Natural killer cell treated with Interleukin-12 subunit alpha and Interleukin-12 subunit beta and Interleukin-15 and Interleukin-18, amount 100 ng/mL, for 72 hours (primary cell): ENCODE measurements at places on chromosomes 11 and 22.

DNA sequence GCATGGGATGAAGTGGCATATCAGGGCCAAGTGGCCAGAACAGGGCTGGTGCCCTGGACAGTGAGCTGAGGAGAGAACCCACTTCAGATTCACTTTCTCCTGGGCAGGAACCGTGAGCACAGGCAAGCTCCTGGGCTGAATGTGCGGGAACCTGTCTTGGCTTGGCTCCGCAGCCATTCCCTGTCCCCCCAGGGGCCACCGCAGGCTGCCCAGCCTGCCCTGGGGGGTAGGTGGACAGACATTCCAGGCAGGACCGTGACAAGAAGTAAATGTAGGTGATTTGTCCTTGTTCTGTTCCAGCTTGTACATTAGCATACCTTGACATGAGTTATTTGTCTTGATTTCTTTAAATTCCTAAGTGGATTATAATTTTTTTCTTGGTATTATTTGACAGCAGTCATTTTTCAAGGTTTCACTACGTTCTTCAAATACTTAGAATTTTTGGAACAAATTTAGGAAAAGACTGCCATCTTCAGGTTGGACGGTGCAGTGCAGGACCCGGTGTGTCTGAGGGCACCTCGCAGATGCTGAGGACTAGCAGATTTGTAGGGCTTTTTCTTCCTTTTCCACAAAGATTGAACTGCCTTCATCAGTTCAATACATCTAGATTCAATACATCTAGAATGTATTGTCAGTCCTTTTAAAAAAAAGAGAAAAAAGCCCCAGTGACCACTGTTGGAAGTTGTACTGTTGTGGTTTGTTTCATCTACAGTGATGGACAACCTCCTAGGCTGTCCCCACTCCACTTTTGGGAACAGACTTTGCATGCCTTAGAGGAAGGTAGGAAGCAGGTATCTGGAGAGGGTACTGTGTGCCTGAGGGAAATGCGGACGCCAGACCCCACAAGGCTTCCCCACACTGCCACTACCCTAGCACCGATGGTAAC, 115.1 kb upstream of the RASSF10 start:
- DNase-seq, result no peak
- no peaks in the 10 kb centered on the region for H3K4me1 ChIP-seq
- H3K27ac ChIP-seq, result no peak overlapping the region
- H3K27me3 ChIP-seq, result peaks cover 11% of the 10 kb centered on the region
- no peak overlapping the region for H3K4me3 ChIP-seq
- no peaks in the 10 kb centered on the region for H3K36me3 ChIP-seq

DNA sequence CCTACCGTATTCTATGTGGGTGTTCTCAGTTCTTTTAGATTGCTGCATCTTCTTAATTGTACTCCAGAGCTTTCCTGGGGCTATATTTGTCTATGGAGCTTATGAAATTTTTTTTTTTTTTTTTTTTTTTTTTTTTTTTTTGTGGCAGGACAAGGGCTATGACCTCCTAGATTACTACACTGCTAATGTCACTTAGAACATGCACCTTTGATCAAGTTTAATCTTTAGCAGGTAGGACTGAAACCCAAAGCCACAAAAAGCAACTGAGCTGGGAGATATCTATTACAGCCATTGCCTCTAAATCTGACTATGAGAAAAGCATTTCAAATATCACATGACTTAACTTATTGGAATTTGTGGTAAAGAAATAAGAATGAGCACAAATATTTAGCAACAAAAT, 21.7 kb upstream of the ABTB2 start:
- no peak overlapping the region for H3K27ac ChIP-seq
- no peaks in the 10 kb centered on the region for H3K4me1 ChIP-seq
- peaks cover 13% of the 10 kb centered on the region for H3K27me3 ChIP-seq

GRCh38 chr22:43060183-43060582, 29.0 kb downstream of the TTLL1 start:
- H3K36me3 ChIP-seq, result no peaks in the 10 kb centered on the region
- H3K4me3 ChIP-seq, result no peak overlapping the region
- no peak for DNase-seq
- no peak overlapping the region for H3K27ac ChIP-seq

DNA sequence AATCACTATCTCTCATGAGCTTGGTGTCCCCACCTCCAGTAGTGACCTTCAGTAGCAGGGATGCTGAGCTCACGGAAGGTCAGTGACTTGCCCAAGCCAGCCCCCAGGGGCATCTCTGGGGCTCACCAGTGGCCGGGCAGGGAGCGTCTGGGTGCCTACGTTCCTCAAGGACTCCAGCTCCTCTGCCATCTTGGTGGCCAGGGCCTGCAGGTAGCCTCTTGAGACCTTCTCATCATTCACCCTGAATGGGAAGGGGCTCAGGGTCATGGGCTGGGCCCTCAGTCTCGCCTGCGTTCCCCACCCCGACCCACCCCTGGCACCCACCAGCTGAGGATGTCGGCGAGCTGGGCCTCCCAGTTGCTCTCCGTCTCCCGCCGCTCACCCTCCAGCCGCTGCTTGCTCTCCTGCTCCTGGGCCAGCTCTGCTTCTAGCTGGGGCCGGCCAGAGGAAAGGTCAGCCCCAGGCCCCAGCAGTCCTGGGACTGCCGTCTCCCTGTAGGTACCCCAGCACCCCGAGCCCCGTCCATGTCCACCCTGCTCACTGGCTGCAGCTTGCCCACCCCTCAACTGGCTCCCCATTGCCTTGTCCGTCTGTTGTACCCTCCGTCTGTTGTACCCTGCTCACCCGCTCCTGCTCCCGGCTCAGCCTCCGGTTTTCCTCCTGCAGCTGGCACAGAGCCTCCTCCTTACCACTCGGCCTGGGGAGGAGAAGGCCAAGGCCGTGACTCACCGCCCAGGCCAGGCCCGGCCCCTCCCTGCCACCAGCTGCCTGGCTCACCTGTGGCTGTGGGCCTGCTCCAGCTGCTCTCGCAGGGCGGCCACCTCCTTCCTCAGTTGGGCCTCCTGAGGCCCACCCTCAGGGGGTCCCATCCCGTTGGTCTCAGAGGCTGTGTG, 9.5 kb downstream of the CDC42BPG start:
- H3K36me3 ChIP-seq, result no peaks in the 10 kb centered on the region
- no peak overlapping the region for H3K27ac ChIP-seq
- peaks cover 7% of the 10 kb centered on the region for H3K4me1 ChIP-seq
- no peak overlapping the region for H3K4me3 ChIP-seq
- no peak for DNase-seq
